ENCODE measurements at places on chromosomes 16 and 17. TPM values are rescaled to one million over a fixed set of nuclear protein-coding genes. Genes with fewer than 3 reads are reported as not detected.

- DNase-seq, result peak; percentile 4
These were observed 79.8 kb downstream of the HELZ start for GRCh38 chr17:67165201-67165600.

DNA sequence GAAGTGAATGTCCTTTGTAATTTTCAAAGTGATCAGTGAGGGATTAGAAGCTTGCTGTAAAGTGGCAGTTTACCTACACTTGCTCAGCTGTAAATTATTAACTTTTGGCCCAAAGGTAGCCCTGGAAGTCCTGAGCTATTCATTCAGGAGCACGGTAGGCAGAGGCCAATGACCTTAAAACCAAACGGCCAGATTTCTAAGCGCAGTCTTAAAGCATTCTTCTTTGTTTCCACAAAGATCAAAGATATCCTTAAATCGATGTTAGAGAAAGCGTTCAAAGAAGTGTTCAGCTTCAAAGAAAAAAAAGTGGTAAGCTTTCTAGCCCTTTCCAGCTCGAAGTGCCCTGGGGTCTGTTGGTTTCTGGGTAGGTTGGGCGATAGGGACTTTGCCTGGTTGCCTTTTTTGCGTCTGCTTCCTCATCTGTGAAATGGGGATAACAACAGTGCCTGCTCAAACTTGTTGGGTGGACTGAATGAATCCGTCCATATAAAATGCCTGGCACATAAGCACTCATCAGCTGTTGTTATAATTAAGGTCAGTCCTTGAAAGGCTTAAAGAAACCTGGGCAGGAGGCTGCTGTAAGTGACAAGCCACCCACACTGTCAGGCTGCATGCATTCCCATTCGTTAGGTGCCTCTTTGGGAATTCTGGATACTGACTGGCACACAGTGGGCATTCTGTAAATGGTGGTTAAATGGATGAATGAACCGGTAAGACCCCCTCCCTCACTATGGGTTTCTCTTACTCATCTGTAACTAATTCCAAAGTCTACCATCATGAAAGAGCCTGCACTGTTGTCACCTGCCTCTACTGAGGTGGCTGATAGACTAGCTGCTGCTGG is 113.2 kb downstream of the PRKCA start:
- no peak for DNase-seq

GRCh38 chr16:87675111-87675719 is 72.9 kb downstream of the JPH3 start:
- no peak for DNase-seq

DNA sequence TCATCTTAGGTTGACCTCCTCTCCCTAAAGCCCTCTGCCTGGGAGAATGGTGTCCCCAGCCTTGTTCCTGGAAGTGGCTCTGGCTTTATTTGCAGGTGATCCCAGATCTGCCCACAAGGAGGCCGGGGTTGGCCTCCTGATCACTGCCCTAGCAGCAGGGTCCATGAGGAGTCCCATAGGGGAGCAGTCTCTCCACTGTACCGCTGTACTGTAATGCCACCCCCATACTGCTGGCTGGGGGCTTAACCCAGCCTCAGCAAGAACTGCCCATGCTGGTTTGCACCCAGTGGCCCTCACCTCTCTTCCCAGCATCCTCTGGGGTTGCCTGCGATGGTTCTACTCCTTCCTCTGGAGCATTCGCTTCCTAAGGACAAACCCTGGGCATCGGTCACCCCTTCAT is 39.1 kb downstream of the PSME3IP1 start:
- no peak for DNase-seq

- no peak for DNase-seq
These were observed 32.9 kb upstream of the SRSF1 start for GRCh38 chr17:58039975-58040374.

- DNase-seq, result peak; percentile 58
These were observed 1.1 kb downstream of the CBX1 start for GRCh38 chr17:48100160-48100559.

DNA sequence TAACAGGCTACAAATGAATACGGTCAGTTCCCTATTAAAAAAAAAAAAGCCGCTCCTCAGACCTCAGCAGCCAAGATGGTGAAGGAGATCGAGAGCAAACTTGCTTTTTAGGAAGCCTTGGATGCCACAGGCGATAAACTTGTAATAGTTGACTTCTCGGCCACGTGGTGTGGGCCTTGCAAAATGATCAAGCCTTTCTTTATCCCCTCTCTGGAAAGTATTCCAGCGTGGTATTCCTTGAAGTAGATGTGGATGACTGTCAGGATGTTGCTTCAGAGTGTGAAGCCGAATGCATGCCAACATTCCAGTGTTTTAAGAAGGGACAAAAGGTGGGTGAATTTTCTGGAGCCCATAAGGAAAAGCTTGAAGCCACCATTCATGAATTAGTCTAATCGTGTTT is 11.8 kb upstream of the GGT6 start:
- DNase-seq, result no peak

DNA sequence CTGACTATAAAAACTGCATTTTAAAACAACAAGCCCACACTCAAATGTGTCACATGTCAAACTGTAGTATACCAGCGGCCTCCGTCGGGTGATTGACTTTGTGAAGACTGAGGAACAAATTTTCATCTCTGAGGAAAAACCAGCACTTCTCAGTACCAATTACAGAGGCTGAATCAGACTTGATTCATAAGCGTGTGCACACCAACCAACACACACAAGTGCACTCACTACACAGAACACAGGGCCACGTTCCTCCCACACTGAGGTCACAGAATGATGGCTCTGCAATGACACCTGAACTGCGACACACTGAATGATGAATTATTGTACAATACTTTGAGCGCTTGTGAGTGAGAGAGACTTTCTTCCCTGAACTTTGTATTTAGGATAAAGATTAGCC is 29.6 kb downstream of the XPO6 start:
- no peak for DNase-seq

GRCh38 chr16:2024032-2024420 is 2.7 kb upstream of the NHERF2 start:
- DNase-seq, result no peak

- DNase-seq, result no peak
These were observed 8.7 kb upstream of the PITPNA start for GRCh38 chr17:1571341-1571704.

- no peak for DNase-seq
These were observed 15.7 kb downstream of the CCDC43 start for GRCh38 chr17:44673893-44674292.

DNA sequence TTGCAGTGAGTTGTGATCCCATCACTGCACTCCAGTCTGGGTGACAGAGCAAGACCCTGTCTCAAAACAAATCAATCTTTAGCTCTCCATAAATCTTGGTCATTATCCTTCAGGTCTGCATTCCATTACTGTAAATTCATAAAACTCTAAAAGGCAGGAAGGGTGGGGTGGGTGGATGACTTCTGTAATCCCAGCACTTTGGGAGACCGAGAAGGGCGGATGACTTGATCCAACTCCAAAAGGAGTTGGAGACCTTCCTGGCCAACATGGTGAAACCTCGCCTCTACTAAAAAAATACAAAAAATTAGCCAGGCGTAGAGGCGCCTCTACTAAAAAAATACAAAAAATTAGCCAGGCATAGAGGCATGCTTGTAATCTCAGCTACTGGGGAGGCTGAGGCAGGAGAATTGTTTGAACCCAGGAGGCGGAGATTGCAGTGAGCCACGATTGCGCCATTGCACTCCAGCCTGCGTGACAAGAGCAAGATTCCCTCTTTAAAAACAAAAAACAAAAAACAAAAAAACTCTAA is 2.2 kb upstream of the UBE2Z start:
- DNase-seq, result peak; percentile 65

GRCh38 chr17:4199818-4200402 is 56.9 kb downstream of the CYB5D2 start:
- peak; percentile 53 for DNase-seq

GRCh38 chr16:87645802-87646201 is 43.5 kb downstream of the JPH3 start:
- no peak for DNase-seq

GRCh38 chr16:69019811-69020210 is 85.6 kb upstream of the HAS3 start:
- DNase-seq, result no peak

- DNase-seq, result no peak
These were observed 9.5 kb downstream of the SULT1A2 start for GRCh38 chr16:28587386-28587785.

DNA sequence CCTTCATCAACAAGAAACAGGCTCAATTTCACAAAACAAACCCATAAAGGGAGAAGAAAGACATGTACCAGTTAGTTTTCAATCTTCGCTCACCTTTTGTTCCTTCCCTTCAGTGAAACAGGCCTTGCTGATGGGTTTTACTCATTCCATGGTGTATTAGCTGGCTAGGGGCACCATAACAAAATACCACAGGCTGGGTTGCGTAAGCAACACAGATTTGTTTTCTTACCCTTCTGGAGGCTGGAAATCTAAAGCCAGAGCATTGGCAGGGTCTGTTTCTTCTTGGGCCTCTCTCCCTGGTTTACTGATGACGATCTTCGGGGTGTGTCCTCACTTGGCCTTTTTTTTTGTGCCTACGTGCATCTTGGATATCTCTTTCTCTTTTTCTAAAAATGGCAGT is 383.4 kb upstream of the RBFOX1 start:
- no peak for DNase-seq

DNA sequence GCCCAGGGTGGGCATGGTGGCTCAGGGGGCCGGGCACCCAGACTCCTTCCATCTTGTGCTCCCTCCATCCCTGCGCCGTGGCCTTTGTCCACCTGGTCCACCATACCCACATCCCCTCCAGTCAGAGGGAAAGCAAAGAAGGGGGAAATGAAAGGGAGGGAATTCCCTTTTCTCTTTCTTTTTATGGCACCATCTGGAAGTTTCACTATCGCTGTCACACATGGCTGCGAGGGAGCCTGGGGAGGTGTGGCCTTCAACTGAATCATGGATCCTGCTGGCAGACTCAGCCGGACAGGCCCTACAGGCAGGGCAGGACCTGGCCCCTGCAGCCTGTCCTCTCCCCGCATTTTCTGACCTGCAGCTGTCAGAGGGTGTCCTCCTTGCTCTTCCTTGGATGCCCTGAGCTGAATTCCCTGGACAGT is 6.2 kb downstream of the SLC12A3 start:
- peak; percentile 44 for DNase-seq

DNA sequence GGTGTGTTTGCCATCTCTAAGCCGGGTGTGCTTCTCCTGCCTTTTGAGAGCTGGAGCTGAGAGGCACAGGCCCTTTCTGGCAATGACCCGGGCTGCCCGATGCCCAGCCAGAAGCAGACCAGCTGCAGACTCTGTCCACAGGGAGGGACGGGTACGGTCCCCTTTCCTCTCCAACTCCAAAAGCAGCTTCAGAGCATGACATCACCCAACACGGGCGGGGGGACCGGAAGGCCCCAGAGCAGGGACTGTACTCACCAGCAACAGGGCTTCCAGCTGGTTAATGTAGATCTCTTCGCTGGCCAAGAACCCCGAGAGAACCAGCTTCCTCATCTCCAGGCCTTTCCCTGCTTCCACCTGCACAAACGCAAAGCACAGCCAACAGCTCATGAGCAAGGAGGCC is 79.4 kb downstream of the ABR start:
- DNase-seq, result no peak

- DNase-seq, result no peak
These were observed 945.8 kb downstream of the KCNJ2 start for GRCh38 chr17:71114911-71115668.

- DNase-seq, result no peak
These were observed 1.4 kb downstream of the COTL1 start for GRCh38 chr16:84616515-84616914.

- peak; percentile 86 for DNase-seq
These were observed at the start of gene CBX4 for GRCh38 chr17:79839356-79840268. Gene CBX4 (minus strand): TSS chr17:79839440. CDS start chr17:79839251, 189 bp downstream.

DNA sequence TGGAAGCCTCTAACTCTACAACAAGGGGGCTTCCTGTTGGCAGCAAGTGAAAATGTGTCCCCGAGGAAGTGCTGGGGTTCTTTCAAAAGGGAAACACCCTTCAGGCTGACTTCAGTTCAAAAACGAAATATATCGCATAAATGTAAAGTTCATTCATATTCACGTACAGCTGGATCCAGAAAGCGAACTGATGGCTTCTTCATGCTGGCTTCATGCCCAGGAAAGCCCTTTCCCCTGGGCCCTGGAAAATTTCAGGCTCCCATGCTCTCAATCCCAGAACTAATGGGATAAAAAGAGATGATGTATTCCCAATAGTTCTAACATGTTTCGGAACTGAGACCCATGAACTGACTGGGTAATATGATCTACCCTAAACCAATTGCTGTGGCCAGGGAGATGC is 104.7 kb upstream of the CDH13 start:
- DNase-seq, result no peak

GRCh38 chr16:87739801-87740200 is 26.0 kb downstream of the KLHDC4 start:
- DNase-seq, result no peak

DNA sequence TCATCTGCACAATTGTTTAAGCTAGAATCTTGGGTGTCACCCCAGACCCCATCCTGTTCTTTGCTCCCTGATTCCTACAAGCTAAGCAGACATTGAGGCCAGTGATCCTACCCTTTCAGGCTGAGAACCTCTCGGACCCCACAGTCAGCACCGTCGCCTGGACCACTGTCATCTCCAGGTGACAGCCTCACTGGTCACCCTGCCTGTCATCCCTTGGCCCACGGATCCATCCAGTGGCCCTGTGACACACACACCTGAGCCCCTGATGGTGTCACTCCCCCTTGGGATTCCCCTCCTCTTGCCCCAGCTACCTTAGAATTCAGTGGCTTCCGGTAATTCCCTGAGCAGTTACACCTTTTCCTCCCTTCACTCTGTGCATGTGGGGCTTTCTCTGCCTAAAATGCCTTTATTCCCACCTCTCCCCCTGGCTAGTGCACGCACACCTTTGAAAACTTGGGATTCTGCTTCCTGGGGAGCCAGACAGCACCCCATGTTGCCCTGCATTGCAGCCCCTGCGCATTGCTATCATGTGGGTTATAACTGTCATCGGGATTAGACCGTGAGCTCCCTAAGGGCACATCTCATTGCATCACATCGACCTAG is 3.0 kb downstream of the C16orf86 start:
- no peak for DNase-seq

The HEXIM2 gene
- total RNA-seq, result 37.7 TPM

The CDK5R1 gene
- total RNA-seq, result 1.4 TPM

The SLC35G6 gene
- total RNA-seq, result not detected

The RPS15A gene
- 187 TPM for total RNA-seq

The ITGA2B gene
- not detected for total RNA-seq

The TNFRSF17 gene
- total RNA-seq, result not detected

The NPIPB5 gene
- 127 TPM for total RNA-seq

The CACNG3 gene
- total RNA-seq, result not detected

The CNGB1 gene
- not detected for total RNA-seq

The KRT12 gene
- total RNA-seq, result not detected

The CRHR1 gene
- total RNA-seq, result not detected

The SLC16A13 gene
- total RNA-seq, result 3.1 TPM

The ALOXE3 gene
- not detected for total RNA-seq

The RNF43 gene
- 0.49 TPM for total RNA-seq

The LASP1 gene
- 65.6 TPM for total RNA-seq
